Activated B cell treated with CpG ODN at 0.5 μM for 24 hours (primary cell): ENCODE measurements at places on chromosomes 16 and 17.

- no peak for DNase-seq
These were observed 2.3 kb upstream of the CD79B start for GRCh38 chr17:63934183-63935112.

DNA sequence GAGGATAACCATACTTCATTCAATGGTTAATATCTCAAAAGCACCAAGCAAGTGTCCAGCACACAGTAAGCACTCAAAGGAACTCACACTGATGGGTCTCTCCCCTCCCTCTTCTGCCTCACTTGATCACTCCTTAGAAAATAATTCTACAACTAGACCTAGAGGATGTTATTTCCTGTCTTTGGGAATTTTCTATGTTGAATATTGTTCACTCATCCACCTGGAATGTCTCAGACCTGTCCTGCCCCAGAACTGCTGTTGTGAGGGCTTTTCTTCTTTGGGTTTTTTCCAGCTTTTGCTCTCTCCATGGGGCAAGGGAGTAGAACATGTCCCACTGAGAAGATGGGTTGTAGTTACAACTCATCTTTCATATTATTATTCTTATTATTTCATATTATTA, 25.3 kb downstream of the NXPH3 start:
- no peak for DNase-seq

DNA sequence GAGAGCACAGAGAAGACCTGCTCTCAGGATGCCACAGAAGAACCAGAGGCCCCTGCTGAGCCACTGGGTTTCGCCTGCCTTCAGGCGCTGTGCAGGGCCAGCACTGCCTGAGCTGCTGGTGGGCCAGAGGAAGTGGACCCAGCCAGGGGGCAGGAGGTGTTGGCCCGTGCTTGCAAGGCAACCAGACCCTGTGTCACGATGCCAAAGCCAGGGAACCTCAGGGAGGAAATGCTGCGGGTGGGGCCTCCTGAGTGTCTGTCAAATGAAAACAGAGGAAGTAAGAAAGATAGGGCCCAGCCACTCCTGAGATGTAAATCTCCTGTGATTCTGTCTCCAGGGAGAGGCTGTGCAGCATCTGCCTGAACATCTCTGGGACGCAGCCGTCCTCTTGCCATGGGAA, 58.1 kb upstream of the ADORA2B start:
- DNase-seq: no peak

- DNase-seq: no peak
These were observed 6.2 kb downstream of the LLGL2 start for GRCh38 chr17:75531721-75532072.
